ENCODE measurements at places on chromosomes 1 and 21.
A peak's percentile ranks its signal among the peaks of the same experiment; 100 is the strongest.

- DNase-seq, result no peak
Measured at GRCh38 chr1:235995511-235995910, 69.4 kb downstream of the NID1 start.

GRCh38 chr1:202355944-202356553, 7.5 kb downstream of the PPP1R12B start:
- DNase-seq, result no peak

DNA sequence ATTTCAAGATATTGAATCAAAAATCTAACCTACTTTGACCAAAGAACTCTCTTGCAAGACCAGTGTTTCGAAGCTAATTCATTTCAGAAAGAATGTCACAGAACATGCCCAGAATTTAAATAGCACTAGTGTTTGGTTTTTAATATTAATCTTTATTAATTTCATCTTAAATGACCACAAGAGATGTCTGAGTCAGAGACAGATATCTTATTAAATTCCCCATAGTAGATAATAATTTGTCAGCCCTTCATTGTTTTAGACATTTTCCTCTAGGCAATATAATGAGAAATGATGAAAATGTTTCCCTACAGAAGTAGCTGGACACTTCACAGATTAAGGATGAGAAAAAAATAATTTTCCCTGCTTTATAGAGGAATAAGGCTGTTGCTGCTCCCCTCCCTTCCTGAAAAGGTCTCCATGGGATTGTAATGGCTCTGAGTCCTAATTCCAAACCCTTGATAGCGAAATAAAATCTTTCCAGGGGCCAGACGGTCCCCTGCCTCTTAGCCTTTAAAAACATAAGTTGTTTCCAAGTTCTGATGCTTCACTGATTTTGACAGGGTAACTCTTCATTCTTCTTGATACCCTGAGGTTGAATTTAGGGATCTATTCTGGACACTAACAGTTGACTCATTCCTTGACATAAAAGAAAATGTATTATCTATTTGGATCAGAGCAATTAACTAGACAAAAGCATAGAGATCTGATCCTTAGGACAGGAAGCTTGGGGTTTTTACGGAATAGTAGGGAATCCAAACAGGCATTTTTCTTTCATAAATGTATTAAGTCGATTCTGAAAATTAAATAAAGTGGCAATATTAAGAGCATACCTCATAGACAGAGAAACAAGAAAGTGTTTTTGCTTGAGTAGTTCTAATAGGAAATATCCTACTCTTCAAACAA, 820.8 kb downstream of the BRINP3 start:
- DNase-seq, result no peak

- DNase-seq, result no peak
Measured at GRCh38 chr1:92826792-92827191, 5.0 kb upstream of the RPL5 start.

DNA sequence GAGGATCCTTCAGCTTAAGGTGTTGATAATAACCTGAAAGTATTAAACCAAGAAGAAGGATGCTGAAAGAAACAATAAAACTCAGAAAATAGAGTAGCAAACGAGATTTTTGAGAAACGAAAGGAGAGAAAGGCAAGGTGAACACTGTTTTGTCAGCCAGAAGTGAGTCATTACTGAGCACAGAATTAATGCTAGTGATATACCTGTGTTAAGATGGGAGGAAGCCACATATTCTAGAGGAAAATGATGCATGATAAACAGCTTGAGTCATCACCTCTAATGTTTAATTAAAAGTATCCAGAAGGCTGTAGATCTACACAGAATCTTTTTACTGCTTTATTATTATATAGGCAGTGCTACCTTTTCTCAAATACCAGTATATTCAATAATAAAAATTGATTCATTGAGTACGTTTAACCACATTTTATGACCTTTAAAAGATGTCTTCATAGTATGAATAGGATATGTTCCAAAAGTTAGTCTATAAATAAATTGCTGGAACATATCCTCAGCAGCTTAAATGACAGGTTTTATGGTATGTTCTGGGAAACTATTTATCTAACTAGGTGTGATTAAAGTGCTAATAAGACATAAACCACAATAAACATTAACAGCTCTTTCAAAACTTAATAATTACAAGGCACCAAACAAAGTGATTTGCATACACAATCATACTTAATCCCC, 10.3 kb downstream of the SH3GLB1 start:
- no peak for DNase-seq

DNA sequence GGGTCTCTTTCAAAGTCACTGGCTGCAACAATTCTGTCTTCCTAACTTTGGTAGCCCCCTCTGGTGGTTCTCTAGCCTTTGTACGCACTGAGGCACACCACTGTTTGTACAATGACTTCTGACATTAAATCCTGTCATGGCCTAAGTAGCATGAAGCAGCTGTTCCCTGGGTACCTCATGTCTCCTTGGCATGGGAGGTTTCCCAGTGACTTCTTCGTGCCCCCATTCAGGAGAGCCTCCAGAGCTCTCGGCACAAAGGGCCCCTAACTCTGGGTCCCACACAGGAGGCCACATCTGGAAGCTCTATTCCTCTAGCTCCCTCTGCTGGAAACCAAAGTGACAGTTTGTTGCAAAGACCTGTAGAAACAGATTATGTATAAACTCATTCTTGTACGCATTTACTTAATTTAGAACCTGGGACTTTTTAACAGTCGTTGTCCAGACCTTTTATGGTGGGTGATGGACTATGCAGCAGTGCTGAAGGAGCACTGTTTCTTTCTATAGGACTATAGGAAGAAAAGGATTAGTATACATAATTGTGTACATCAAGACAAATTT, 13.4 kb downstream of the SWT1 start:
- DNase-seq, result peak; percentile 67

DNA sequence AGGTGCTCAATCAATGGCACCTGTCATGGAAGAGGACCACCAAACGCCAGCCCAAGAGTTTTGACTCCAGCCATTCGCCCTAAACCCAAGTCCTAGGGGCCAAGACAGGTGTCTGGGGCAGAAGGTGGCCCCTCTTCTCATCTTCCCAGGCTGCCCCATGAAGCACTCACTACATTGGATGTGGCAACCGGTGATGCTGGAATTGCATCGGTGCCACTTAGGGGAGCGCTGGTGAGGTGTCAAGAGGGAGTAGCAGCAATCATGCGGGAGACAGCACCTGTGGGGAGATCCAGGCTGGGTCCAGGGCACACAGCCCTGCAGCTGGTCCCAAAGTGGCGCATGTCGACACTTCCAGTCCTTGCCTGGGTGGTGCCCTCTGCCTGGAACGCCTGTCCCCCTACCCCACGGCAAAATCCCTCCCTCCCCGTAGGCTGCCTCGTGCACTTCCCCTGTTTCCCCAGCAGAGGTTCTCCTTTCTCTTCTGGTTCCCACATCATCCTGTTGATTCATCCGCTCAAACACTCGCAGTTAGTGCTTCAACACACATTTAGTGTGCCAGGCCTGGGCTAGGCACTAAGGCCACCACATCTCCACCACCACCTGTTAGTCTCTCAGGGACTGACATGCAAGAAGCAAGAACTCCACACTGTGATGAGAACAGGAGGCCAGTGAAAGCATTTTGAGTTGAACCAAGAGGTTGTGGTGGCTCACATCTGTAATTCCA, 18.5 kb downstream of the PLA2G2D start:
- peak; percentile 68 for DNase-seq

- DNase-seq, result no peak
Measured at GRCh38 chr1:234763367-234763766, 153.4 kb upstream of the IRF2BP2 start.

GRCh38 chr1:155485945-155486344, 76.7 kb downstream of the ASH1L start:
- DNase-seq, result no peak

GRCh38 chr1:28898405-28898881, 15.9 kb upstream of the EPB41 start:
- DNase-seq, result no peak

DNA sequence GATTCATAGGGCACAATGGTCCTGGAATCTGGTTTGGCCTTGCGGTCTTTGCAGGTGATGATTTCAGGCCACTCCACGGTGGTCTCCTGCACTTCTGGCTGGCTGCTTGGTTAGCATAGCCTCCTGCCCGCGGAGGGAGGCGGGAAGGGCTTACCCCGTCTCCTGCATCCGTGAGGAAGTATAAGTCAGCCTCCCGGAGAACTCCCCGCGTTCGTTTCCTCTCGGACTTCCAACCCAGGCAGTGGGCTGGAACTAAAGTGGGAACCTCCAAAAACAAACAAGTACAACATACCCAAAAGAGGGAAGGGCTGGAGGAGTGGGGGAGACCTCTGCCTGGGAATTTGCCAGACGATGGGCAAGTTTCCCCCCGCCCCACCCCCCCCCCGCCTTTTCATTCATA, 939 bp upstream of the CCN1 start:
- DNase-seq, result peak; percentile 91

- DNase-seq, result no peak
Measured at GRCh38 chr1:35175098-35175576, 17.8 kb downstream of the SFPQ start.

GRCh38 chr1:164838786-164839185, 279.8 kb downstream of the PBX1 start:
- no peak for DNase-seq
